ENCODE measurements at places on chromosomes 1 and 21. TPM values are rescaled to one million over a fixed set of nuclear protein-coding genes. Genes with fewer than 3 reads are reported as not detected.
A peak's percentile ranks its signal among the peaks of the same experiment; 100 is the strongest.

DNA sequence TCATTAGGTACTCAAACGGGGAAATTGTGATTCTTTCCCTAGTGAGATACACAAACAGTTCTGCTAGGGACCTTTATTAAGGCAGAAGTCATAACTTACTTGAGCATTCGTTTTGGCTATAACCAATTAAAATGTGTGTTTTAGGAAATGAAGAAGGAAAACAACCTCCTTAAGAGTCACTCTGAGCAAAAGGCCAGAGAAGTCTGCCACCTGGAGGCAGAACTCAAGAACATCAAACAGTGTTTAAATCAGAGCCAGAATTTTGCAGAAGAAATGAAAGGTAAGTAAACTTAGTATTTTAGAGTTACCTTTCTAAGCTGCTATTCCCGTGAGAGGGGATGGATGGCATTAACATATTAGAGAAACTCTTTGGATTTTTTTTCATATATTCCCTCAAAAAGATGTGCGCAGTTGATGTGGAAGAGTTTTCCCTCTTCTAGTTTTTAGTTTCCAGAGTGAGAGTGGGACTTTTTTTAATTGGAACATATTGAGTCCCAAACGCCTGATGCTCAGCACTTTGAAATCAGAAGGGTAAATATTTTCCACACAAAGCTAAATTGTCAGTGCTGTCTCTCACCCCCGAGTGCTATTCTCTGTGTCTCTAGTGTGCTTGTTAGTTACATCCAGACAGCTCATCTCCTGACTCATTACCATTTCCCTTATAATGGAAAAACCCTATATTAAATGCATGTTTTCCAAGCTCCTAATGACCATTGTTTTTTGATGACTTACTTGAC is 34.9 kb downstream of the CENPF start:
- DNase-seq, result no peak

GRCh38 chr1:228363686-228364067 is 43.0 kb downstream of the TRIM11 start:
- DNase-seq, result peak; percentile 21

PIK3CD gene
- 1.7 TPM for total RNA-seq

BRINP3 gene
- total RNA-seq, result not detected

CFHR5 gene
- total RNA-seq, result not detected

TRAF3IP3 gene
- total RNA-seq, result 1.9 TPM

- no peak for DNase-seq
These were observed 6.0 kb downstream of the TOR1AIP1 start for GRCh38 chr1:179888071-179888470.

GRCh38 chr1:226329237-226329636 is 20.3 kb upstream of the LIN9 start:
- DNase-seq, result no peak

DNA sequence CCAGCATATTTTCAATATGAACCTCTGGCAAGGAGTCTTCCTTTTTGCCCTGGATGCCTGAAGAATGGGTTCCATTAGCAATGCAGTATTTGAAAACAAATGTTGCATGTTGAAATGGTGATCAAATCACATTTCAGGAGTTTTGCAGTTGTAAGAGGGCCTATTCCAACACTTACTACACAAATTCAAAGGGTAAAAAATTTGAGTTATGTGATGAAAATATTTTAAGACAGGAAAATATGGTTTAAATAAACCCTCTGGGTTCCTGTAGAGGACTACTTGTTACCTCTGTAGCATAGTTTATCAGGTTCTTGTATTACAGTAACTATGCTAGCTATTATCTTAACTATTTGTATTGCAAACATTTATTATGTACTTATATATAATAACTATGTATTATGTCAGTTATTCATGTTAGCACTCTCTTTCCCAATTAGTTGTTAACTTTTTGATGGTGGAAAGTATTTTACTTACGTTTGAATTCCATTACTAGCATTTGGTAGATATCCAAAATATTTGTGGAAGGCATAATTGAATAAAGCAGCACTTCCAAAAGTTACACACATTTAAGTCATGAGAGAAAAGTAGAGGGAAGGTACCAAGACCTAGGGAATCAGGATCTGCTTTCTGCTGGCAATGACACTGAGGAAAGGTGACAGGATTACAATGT is 312.9 kb downstream of the GRIK1 start:
- DNase-seq, result no peak

DNA sequence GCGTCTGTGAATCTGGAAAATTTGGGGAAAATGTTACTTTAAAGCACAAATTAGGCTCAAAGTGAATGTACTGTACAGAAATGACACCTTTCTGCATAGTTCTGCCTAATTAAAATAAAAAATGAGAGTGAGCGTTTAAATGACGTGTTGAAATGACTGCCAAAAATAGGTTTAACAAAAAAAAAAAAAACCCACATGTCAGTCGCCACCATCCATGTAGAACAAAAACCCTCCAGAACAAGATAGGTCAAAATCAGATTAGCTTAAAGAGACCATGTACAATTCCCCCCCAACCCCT is 745 bp downstream of the PARP1 start:
- DNase-seq, result no peak

- DNase-seq, result no peak
These were observed 40.6 kb upstream of the CD46 start for GRCh38 chr1:207711285-207711684.

DNA sequence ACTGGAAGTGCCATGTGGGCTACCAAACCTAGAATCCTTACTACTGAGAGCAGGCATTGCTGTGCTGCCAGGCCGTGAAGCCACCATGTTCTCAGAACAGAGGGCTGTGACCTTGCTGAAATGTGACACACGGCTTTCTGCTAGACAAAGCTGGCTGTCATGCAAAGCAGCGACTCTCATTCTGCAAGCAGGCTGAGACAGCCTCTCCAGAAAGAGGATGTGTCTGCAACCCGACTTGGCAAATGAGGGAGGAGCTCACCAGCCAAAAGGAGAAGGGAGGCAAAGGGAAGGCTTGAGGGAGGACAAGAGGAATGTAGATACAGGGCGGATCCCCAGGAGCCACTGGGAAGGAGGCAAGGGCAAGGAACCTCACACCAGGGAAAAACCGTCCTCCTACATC is 85.7 kb upstream of the KRTAP19-8 start:
- DNase-seq, result no peak

DNA sequence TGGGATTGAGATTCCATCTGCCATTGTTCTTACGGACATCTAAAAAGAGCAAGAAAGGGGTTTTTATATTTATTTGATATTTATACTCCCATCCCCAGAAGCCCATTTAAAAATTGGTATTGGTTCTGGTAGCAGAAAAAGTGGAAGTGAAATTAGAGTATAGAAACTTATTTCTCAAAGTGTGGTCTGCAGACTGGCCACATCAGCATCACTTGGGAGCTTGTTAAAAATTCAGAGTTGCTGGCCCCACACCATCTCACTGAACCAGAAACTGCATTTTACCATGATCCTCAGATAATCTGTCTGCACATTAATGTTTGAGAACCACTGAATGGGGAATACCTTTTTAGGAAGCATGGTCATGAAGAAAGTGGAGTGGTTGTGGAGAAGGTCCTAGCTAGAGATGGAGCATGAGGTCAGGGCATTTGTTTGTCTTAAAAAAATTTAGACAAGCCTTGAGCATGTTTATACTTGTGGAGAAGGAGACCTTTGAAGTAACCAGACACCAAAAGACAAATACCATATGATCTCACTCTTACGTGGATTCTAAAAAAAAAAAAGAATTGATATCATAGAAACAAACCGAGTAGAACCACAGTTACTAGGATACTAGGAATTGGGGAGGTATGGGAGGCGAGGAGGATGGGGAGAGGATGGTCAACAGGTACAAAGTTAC is 116.3 kb downstream of the ST6GALNAC3 start:
- DNase-seq, result no peak

DNA sequence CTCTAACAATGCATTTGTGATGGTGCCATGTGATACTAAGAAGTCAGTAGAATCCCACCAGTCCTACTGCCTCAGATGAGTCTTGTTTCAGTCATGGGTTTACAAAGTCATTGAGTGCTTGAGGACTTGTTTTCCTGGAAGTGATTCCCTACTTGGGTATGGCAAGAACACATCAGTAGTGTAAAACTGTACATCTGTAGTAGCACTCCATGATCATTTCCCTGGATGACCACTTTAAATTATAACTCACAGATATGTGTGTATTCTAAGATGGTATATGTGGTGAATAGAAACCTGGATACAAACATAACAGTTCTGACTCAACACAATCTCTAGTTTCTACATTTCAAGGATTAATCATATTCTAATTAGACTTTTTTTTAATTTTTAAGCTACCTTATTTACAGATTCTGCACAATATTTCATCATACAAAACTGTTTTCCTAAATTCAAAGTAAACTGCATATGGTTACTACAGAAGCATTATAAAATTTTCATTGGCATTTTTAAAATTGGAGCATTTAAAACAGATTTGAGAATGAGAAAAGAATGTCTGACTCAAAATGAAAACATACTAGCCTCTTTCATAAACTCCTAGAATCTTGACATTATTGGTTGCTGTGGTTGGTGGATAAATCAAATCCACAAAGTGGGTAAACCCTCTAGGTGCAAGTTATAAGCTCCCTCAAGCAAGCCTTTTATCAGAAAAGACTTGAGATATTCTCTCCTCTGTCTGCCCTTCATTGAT is 6.8 kb upstream of the PSMG1 start:
- no peak for DNase-seq

DNA sequence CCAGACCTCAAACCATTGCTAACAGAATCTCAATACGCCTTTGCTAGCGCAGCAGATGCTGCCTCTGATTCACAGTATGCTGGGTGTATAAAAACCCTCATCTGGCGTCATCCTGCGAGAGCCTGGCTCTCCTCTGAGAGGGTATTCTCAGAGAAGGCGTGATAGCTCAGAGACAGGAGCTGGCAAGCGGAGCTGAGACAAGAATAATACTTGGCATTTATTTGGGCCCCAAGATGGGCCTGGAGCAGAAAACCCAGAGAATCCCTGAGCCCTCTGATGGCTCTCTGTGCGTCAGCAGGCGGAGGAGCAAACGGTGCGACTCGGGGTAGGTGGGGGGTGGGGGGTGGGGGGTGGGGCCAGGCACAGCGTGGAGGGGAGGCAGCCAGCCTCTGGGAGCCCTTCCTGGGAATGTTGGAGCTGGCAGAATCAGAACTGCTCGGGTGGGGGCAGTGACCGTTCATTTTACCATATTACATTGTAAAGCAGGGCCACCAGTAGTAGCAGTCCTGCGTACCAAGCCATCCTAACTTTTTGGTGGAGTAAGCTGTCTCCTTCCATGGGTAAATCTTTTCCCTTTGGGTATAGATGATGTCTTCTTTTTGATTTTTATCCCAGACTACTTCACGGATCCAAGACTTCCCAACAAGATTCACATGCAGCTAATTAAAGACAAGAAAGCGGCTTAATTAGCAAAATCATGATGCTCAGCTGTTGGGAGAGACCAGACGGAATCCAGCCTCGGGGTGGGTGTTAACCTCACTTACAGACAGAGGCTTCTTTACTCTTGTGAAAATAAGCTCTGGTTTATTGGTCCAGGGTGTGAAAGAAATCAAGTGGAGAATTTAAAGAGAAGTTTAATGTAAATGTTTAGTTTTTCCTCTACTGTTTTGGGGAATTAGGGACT is 7.1 kb downstream of the RIIAD1 start:
- no peak for DNase-seq

- DNase-seq, result no peak
These were observed 31.4 kb upstream of the LMX1A start for GRCh38 chr1:165387961-165388360.

GIPC2 gene
- total RNA-seq, result 1.6 TPM

DNA sequence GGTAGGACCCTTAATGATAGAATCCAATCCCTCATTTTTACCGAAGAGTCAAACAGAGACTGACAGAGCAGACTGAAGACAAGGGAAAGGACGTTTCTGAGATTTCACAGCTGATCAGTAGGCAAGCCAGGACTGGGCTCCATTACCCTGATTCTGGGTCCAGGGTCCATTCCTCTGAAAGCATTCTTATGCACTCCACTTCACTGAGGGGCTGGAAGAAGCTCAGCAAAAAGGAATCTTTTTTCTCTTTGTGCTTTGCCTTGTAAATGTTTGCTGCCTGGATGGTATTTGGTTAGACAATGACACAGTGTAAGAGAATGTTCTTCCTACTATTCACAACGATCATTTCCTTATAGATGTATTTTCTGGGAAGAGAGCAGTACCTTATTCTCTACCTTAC is 331.3 kb upstream of the PROX1 start:
- DNase-seq, result no peak

DNA sequence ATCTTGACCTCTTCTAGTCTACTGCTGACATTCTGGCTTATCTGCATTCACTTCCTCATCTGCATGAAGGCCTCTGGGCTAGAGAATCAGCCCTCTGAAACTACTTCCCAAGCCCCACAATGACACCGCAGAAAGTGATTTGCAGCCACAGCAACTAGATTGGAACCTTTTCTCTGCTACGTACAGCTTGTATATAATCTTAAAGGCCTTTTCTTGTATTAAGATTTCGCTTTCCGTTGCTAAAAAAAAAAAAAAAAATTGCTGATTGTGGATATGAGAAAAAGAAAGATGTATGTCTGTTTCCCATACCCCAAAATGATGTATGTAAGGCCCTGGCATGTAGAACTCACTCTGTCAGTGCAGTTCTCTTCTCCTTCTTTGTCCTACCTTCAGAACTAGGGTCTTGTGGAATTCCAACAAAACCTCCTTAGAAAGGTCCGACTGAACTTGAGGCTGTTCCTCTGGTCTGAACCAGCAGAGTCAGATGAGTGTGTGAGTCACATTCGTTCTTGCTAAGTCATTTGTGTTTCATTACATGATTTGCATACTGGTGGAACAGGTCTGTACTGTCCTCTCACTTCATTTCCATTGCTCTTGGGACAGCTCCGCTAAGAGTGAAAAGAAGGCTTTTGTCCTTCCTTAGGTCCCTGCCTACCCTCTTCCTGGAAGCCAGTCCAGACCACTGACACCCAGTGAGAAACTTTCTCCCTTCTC is 62.7 kb downstream of the PLPP3 start:
- no peak for DNase-seq

GRCh38 chr1:201112173-201112731 is at the start of gene CACNA1S:
TSS of gene CACNA1S (minus strand) at chr1:201112426. CDS start at chr1:201112339, 87 bp downstream.
- peak; percentile 91 for DNase-seq

KCNE2 gene
- total RNA-seq, result 0.40 TPM

Measured in psoas muscle (tissue), 8 donors.